Right lung (tissue), 10 donors: ENCODE measurements at places on chromosomes 12 and 14. TPM values are rescaled to one million over a fixed set of nuclear protein-coding genes. Genes with fewer than 3 reads are reported as not detected.
A peak's percentile ranks its signal among the peaks of the same experiment; 100 is the strongest.

Gene KITLG
- polyA plus RNA-seq, result 54.1 TPM

Gene FIGNL2
- polyA plus RNA-seq, result 1.8 TPM

Gene GLI1
- 41.1 TPM for polyA plus RNA-seq

Gene SLCO1C1
- polyA plus RNA-seq, result 0.59 TPM

Gene CISTR
- not detected for polyA plus RNA-seq

GRCh38 chr12:64320611-64321010, 69.9 kb downstream of the C12orf56 start:
- DNase-seq, result no peak

GRCh38 chr14:74596741-74597450, 15.1 kb downstream of the LTBP2 start:
- DNase-seq, result no peak

- no peak for DNase-seq
These were observed 18.3 kb downstream of the HAL start for GRCh38 chr12:95977764-95978305.

DNA sequence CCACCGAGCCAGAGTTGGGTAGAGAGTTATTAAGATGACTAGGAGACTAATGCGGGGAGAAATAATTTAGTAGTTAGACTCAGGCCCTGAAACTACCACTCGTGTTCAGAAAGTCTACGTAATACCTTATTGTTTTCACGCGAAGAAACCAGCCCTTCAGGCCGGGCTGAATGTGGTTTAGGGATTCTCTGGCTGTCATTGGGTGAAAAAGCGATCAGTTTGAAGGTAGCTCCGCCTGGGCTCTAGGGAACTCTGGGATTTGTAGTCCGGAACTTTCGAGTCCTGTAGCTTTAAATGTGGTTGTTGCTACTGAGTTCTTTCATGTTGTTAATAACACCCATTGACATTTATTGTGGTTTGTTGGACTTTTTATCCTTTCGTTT, 549 bp upstream of the WDR89 start:
- DNase-seq, result peak; percentile 93

DNA sequence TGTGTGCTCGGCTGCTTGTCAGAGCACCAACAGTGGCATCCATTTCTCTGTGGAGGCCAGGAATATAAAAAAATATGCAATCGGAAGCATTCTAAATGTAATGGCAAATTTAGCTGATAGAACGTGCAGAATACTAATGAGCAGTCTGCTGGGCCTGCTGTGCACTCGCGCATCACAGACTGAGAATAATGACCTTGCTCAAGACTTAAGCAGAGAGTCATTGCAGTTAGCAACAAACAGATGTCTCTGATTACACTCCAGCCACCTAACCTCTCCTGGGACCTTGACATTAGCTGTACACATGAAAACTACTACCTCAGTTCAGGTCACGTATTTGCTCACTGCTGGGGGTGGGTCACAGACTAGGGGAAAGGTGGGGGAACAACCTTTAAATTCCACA, 269.2 kb upstream of the DAAM1 start:
- DNase-seq, result no peak

DNA sequence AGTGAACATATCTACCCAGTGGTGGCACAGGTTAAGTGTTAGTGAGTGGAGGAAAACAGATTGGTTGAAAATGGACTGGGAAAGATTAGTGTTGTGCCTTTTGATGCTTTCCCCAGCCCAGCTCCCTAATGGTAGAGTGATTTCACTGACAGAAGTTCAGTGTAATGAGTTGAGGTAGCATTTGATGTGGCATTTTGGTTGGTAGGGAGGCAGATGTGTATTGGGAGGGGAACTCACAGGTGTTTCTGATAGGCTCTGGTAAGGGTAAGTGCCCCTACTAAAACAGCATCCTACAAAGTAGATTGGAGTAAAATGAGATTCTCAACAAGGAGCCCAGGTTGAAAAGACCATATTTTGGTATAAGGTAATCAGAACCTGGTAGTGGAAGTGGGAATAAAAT, 4.2 kb downstream of the TBK1 start:
- DNase-seq, result no peak
